CD4-positive, alpha-beta T cell treated with Interleukin-15 for 1 hour (primary cell): ENCODE measurements at places on chromosomes 13 and 19.
A peak's percentile ranks its signal among the peaks of the same experiment; 100 is the strongest.

DNA sequence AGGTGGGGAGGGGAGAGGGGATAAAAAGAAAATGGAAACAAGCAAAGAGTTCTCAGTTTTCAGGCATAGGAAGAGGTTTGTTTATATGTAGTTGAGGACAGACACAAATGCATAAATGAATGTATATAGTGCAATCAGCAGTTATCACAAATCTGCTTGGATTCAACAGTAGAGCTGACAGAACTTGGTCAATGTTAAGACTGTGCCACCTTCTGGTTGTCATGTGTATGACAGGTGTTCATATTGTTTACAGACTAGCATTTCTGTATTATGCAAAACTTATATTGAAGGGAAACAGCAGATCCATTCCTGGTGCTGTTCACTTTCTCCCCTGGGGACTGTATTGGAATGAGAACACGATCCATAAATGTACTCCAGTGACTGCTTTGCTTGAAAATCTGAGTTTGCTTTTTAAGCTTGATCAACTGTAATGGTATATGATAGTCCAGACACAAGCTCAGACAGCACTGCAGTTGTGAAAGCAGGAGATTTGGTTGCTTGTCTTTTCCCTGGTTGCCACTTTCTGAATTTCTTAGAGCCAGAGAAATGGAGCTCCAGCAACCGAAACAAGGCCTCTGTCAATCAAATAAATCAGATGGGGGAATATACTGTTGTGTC, 319.5 kb upstream of the OBI1 start:
- no peak for DNase-seq

GRCh38 chr13:33110386-33110712, 94.1 kb downstream of the KL start:
- DNase-seq: no peak

DNA sequence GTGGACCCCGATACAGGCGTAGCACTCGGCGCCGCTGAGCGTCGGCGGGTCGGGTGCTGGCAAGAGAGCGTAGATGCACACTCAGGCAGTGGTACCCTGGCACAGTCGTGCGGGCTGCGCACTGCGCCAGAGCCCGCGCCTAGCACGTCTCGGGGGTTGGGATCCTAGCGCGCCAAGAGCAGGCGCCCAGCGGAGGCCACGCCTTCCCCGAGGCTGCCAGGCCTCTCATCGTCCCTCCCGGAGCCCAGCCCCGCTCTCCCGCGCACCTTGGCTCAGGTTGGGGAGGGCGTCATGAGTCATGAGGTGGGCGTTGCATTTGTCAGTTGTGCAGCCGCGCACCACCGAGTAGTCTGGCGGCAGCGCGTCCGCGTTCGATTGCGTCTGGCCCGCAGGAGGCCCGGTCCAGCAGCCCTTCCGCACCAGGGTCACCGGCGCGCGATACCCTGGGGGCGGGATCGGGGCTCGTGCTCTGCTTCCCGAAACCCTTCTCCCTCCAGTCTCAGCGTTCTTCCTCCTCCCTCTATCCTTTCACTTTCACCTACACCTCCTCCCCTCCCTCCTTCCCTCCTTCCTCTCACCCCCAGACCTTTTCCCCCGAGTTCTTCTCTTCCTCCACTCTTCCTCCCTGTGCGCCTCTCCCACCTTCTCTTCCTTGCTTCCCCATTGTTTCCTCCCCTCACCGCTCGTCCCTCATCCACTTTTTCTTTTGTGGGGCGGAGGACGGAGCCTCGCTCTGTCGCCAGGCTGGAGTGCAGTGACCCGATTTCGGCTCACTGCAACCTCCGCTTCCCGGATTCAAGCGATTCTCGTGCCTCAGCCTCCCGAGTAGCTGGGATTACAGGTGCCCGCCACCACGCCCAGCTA, 3.5 kb downstream of the LYPD5 start:
- peak; percentile 24 for DNase-seq

- no peak for DNase-seq
Measured at GRCh38 chr13:48797127-48797526, 143.4 kb downstream of the CYSLTR2 start.

DNA sequence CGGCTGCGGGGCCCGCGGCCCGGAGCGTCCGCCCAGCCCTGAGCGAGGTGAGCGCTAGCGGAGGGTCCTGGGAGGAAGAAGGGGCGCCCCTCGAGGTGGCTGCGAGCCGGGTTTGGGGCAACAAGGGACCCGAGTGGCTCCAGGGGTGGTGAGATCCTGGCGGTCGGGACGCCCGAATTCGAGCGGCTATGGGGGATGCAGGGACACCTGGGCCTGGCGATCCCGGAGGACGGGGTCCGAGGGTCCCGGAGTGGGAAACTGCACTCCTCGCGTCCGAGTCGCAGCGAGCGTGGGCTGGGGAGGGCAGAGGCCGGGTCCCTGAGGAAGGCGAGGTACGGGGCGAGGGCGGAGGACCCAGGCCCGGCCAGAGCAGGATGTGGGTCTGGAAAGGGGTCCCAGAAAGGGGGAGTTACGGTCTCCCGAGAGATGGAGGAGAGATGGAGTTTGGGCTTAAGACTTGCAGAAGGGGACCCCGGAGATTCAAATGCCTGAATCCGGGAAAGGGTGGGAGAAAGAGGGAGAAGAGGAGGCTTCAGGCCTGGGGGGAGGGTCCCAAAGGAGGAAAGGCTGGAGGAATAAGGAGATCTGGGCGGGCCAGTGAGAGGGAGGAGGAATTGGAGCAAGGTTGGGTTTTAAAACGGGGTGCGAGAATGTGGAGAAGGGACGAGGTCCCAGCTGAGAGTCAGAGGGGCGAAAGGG, 542 bp downstream of the CACNG7 start:
- DNase-seq: no peak

- DNase-seq: no peak
Measured at GRCh38 chr13:79429309-79429708, 23.3 kb upstream of the RBM26 start.

DNA sequence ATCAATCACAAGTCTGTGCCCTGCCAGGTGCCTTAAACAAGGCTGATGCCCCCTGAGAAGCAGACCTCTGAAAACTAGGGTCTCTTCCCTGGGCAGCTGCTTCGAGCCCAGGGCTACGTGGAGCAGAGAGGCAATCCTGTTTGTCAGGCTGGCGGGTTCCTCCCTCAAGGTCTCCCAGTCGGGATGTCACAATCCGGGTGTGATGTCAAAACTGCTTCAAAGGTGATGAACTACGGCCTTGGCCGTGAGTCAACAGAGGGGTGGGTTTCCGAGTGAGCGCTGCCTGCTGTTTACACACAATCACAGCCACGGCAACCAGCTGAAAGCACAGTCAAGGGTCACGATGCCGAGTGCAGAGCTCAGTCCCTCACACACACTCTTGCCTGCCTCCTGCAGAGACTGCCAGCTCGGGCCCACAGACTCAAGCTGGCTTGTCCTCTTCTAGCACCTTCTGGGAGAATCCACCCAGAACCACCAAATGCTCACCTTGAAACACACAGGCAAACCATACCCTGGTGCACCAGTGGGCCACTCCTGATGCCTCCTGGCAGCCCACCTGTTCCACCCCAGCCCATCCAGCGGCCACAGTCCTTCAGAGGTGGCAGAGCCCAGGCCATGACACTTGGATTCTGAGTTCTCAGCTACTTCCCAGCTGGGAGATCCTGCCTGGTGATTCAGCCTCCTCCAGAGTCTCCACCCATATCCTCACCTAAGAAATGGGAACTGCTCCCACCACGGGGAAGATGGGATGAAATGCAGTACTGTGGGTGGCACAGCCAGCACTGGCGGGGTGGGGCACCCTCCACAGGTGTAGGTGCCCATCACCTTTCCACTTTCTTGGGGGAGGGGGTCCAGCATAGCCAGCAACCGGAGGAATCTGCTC, 6.8 kb downstream of the ELL start:
- DNase-seq: peak; percentile 82

- no peak for DNase-seq
Measured at GRCh38 chr13:109788372-109789111, 2.2 kb upstream of the IRS2 start.

DNA sequence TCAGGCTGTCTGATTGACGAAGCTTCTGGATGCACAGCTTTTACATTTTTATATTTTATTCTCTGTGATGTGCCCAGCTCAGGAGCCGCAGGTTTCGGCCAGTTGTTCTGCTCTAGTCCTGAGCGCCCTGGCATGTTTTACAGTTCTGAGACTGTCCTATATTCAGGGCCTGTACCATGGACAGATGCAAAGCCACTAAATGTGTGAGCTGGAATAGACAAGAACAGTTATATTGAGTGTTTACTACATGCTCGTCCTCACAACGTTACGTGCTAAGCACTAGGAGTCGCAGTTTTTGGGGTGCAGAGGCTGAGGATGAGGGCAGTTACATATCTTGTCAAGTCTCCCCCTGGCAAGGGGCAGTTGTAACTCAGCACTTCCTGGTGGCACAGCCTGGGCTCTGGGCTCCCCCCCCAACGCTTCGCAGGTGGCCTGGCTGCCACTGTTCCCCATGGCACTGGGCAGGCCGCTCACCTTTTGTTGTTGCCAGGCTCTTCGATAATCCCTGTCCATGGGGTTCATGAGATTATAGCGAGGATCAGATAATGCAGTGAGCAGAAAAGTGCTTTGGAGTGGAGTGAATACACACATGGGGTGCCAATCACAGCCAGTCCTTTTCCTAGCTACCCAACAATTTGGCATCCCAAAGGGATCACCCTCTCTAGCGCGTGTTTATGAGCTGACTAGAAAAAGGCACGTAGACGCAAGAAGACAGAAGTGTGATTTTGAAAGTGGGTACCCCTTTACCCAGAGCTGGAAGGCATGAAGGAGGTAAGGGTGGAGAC, 23.5 kb downstream of the ARL11 start:
- DNase-seq: no peak

GRCh38 chr13:29496241-29496712, 99.2 kb downstream of the SLC7A1 start:
- peak; percentile 46 for DNase-seq

DNA sequence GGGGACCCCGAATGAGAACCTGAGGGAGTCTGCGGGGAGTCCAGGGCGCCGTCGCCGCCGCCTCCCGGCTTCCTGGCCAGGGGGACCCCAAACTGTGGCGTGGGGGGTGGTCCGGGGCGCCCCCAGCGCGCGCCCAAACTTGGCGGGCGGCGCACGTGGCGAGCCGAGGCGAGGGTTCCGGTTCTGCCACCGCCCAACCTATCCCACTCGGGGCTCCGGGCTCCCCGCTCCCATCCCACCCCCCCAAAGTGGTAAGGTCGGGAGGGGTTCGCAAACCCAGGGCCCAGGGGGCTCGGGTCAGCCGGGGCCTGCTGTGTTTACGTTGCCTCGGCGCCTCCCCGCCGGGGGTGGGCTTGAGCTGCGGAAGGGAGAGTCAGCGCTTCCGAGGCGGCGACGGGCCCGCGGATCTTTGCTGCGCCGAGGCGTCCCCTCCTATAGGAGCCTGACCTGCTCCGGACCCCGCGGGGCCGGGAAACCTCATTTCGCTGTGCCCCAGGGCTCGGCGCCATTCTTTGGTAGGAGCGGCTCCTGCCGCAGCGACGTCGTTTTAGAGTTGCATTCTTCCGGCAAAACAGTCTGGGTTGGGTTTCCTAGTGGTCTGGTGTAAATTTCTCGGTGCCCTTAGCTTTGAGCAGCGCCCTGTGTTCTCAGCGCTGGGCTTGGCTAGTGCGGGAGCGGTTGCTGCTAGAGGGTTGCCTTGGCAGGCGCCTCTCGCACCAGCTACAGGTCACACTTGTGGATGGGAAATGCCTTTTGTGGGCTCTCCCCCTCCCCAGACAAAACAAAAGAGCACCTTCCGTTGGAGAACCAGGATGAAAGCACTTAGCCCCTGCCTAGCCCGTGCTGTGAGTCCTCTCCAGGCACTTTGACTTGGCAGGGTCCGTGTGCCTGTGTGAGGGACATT, 1.2 kb downstream of the DAZAP1 start:
- peak; percentile 61 for DNase-seq

DNA sequence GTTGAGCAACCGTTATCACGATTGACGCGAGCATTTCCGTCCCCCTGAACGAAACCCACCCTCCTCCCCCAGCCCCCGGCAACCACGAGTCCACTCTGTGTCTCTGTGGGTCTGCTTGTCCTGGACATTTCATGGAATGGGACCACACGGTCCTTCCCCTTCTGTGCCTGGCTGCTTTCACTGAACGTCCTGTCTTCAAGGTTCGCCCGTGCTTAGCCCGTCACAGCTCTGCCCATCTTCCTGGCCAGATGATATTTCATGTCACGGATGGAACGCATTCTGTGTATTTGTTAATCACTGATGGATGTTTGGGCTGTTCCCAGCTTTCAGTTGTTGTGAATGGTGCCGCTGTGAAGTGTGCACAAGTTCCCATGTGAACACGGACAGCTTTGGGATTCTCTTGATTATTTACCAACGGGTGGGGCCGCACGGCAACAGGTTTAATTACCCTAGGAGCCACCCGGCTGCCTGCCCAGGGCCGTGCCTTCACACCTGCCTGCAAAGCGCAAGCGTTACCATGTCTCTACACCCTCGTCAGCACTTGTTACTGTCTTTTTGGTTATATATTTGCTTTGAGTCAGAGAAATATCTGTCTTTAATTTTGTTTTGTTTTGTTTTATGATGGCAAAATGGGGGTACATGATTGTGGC, 42.5 kb downstream of the RASA3 start:
- DNase-seq: peak; percentile 11

- DNase-seq: peak; percentile 64
Measured at GRCh38 chr19:4597975-4598671, 38.6 kb upstream of the SEMA6B start.

- DNase-seq: no peak
Measured at GRCh38 chr13:47671776-47672175, 329.3 kb downstream of the SUCLA2 start.

GRCh38 chr13:95533545-95534160, 18.9 kb upstream of the CLDN10 start:
- no peak for DNase-seq

- no peak for DNase-seq
Measured at GRCh38 chr13:70534466-70534865, 426.2 kb upstream of the KLHL1 start.

GRCh38 chr19:2554856-2555255, 78.9 kb downstream of the GADD45B start:
- no peak for DNase-seq

DNA sequence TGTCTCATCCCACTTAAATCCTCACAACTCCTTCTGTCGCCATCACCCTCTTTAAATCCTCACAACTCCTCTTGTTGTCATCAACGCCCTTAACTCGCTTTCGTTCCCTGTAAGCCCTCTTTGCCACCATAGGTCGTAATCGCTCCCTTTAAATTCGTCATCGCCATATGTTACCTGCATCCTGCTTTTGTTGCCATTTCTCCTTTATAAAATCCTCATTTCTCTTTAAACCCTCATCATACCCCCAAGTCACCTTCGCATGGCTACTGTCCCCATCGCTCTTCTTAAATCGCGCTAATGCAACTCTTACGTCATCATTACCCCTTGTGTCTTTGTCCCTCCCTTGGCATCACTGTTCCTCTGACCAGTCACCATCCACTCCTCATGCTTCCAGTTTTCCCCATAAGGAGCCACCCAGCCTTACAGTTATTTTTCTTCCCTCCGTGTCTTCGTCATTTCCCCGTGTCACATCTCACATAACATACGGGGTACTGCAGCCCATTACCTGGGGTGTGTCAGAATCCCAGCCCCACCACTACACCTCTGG, 539 bp downstream of the PLD3 start:
- DNase-seq: no peak

DNA sequence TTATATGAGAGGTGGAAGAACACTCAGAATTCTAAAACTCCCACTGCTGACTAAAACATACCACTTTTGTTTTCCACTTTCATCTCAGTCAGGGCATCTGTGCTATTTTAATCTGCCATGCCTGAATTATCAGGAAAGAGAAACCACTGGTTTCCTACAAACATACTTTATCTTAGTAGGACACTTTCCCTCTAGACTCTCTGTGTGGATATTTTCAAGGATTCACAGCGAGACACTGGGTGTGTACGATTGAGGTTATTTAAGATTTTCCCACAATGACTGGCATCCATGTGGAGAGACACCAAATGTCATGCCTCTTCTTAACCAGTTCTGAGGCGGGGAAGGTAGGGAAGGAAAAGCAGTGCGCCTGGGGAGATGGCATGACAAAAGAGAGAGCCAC, 212.2 kb downstream of the ENOX1 start:
- no peak for DNase-seq
